ENCODE measurements at places on chromosomes 3 and 15.

- DNase-seq, result no peak
Measured at GRCh38 chr3:71421475-71421819, 162.1 kb downstream of the FOXP1 start.

DNA sequence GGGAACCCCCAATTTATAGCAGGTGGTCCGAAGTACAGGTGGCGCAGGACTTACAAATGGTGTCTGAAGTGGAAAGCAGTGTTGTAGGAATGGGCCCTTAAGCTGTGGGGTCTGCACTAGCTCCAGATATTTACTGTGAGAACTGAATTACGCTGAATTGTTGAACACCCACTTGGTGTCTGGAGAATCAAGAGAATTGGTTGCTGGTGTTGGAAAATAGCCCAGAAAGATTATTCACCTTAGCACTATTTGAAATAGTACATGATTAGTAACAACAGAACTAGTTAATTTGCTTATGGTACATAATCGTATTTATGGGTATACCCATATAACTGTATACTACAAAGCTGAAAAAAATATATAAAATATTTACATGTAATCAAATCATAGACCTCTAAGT, 64.8 kb downstream of the ADAM10 start:
- DNase-seq, result no peak

- no peak for DNase-seq
Measured at GRCh38 chr3:61415201-61415600, 146.2 kb upstream of the PTPRG start.

GRCh38 chr3:50330330-50330729, 2.3 kb upstream of the TUSC2 start:
- no peak for DNase-seq

GRCh38 chr3:178699810-178700209, 163.6 kb downstream of the KCNMB2 start:
- no peak for DNase-seq

DNA sequence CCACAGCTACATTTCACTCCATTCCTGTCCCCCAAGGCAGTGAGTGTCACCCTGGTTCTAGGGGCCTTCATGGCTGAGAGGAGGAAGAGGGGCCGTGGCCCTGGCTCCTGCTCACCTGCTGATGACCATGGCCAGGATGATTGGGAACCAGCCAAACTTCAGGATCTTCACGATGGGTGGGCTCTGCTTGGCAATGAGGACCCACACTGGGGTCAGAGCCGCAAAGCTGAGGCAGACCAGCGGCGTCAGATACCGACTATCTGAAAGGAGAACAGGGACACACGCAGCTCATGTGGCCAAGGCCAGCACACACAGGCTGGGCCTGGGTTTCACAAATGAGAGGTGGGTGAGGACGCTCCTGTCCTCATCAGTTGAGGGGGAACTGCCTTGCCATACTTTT, 47.6 kb downstream of the ROPN1B start:
- no peak for DNase-seq

GRCh38 chr3:186931532-186932280, 1.4 kb downstream of the ST6GAL1 start:
- DNase-seq, result peak; percentile 14

GRCh38 chr15:73227433-73228056, 141.2 kb downstream of the HCN4 start:
- no peak for DNase-seq

DNA sequence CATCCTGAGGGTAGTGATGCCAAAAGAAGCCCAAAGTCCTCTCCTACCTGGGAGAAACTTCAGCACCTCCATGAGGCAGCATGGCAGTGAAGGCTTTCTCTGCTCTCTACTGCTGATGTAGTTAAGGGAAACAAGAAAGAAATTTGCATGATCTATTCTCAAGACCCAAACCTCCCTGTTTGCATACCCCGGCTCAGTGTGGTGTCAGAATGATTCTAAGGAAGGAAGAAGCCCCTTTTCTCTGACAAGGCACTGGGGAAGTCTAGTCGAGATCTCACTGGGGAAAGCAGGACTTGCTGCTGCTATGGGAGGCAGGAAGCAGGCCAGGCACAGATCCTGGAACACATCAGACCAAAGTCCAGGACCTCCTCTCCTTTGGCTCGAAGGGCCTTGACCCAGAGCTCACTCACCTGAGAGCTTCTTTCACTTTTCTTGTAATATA, 89.4 kb upstream of the ICE2 start:
- no peak for DNase-seq

GRCh38 chr15:39589193-39589814, 8.4 kb downstream of the THBS1 start:
- no peak for DNase-seq

GRCh38 chr3:107493134-107493533, 29.6 kb upstream of the BBX start:
- DNase-seq, result no peak

DNA sequence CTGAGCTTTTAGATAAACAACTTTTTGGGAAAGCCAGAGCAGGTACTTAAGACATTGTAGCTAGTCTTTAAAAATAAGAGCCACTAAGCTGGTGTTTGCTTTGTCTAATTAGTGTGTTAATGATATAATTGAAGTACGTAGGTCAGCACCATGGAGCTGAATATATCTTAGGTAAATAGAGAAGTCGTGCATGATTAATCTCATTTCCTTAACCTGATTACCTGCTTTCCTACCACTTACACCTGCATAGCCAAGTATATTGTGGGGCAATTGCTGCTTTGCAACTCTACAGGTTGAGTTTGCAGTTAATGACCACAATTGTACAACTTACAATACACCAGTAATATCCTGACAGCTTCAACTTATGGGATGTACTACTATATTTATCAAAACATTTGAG, 17.6 kb upstream of the TOPAZ1 start:
- no peak for DNase-seq

GRCh38 chr3:65126527-65127410, 439.0 kb upstream of the ADAMTS9 start:
- peak; percentile 30 for DNase-seq

GRCh38 chr3:83023086-83023485, 1261.6 kb upstream of the GBE1 start:
- DNase-seq, result no peak

Data from fibroblast of pulmonary artery (primary cell).